ENCODE measurements at places on chromosomes 5 and 9. TPM values are rescaled to one million over a fixed set of nuclear protein-coding genes. Genes with fewer than 3 reads are reported as not detected.
A peak's percentile ranks its signal among the peaks of the same experiment; 100 is the strongest.

DNA sequence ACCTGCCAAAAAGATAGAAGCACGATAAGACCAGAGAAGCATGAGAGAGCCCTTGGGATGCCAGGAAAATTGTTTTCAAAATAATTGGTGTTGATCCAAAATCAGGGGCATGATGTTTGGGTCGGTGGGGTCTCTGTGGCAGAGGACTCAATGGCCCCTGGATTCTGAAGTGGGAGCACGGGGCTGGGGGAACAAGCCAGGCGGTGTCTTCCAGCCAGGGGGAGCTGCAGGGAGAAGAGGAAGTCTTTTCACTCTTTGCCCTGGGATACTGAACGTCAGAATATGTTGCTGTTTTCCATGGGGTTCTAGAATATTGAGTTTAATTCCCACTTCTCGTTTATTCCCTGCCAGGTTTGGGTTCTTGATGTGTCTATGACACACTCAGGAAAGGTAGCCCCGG lies 20.4 kb downstream of the TSPAN17 start:
- no peak for DNase-seq

DNA sequence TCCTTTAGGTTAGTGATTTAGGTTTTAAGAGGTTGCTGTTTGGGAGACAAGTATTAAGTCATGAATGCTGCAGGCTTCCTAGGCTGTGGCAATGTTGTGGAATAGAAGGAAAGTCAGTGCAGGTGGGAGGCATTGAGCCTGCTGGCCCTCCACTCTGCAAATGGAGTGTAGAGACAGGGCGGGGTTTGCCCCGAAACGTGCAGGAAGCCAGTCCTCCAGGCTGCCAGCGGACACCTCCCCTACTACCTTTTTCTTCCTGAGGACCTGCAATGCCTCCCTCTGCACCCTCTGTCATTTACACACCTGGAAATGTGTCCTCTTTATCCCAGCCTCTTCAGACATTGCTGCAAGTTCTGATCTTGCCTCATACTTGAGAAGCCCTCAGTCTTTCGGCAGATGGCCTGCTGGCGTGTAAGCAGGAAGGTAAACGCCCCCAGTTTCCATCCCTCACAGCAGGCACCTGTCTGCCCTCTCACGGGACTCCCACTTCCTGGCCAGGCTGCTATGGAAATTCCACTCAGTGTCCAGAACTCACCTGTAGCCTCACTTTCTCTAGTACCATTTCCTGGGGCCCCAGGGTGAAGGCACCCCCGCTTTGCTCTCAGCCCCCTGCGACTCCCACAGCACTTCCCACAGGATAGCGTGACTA lies 81.6 kb upstream of the BOD1 start:
- no peak for DNase-seq

GRCh38 chr5:90747693-90748092 lies 189.1 kb downstream of the ADGRV1 start:
- DNase-seq, result no peak

GRCh38 chr5:116864157-116864837 lies 289.7 kb upstream of the SEMA6A start:
- no peak for DNase-seq

- no peak for DNase-seq
Observed at GRCh38 chr5:65651144-65651543, 26.3 kb downstream of the SHLD3 start.

- no peak for DNase-seq
Observed at GRCh38 chr5:177388521-177389052, 4.4 kb downstream of the SLC34A1 start.

DNA sequence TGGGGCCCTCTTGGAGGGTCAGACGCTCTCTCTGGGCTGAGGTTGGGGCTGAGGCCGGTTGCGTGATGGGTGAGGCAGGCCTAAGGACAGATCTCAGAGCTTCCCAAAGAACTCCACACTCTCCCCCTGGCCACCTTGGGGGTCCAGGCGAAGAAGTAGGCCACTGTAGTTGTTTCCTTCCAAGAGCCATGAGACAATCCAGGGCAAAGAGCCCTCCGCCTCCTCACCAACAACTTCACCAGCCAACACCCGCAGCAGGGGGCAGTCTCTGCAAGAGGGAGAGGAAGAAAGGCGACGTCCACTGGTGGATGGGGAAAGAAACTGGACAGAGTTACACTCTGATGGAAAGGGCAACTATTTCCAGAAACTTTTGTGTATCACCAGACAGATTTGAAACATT lies 10.7 kb downstream of the SLC35A4 start:
- no peak for DNase-seq

GRCh38 chr9:69324549-69325401 lies at the start of gene ENTREP1:
Gene ENTREP1, plus strand, starts transcription at chr9:69325215. Its CDS starts 95 bp downstream, at chr9:69325310.
- DNase-seq, result no peak

DNA sequence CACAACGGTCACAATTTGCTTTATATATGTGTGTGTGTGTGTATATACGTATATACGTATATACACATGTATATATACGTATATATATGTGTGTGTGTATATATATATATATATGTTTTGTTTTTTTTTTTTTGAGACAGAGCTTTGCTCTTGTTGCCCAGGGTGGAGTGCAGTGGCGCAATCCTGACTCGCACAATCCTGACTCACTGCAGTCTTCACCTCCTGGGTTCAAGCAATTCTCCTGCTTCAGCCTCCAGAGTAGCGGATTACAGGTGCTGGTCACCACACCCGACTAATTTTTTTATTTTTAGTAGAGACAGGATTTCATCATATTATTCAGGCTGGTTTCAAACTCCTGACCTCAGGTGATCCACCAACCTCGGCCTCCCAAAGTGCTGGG lies 3.1 kb downstream of the RNF38 start:
- no peak for DNase-seq

- DNase-seq, result no peak
Observed at GRCh38 chr5:135149956-135150723, 116.1 kb upstream of the PITX1 start.

DNA sequence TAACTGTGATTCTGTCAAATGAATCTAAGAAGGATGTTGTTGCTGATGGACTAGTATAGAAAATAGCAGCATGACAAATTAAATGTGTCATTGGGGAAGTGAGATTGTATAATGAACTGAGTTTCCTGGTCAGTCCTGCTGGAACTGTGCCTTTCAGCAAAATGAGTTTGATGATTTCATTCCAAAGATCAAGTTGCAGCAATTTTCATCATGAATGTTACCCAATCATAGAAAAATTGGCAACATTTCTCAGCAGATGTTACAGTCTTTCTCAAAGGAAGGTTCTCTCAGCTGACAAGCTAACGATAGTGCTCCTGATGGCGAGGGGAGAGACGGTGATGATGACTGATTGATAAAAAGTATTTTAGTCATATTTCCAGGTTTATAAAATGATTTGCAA lies 10.7 kb downstream of the PCDHAC2 start:
- DNase-seq, result no peak

DNA sequence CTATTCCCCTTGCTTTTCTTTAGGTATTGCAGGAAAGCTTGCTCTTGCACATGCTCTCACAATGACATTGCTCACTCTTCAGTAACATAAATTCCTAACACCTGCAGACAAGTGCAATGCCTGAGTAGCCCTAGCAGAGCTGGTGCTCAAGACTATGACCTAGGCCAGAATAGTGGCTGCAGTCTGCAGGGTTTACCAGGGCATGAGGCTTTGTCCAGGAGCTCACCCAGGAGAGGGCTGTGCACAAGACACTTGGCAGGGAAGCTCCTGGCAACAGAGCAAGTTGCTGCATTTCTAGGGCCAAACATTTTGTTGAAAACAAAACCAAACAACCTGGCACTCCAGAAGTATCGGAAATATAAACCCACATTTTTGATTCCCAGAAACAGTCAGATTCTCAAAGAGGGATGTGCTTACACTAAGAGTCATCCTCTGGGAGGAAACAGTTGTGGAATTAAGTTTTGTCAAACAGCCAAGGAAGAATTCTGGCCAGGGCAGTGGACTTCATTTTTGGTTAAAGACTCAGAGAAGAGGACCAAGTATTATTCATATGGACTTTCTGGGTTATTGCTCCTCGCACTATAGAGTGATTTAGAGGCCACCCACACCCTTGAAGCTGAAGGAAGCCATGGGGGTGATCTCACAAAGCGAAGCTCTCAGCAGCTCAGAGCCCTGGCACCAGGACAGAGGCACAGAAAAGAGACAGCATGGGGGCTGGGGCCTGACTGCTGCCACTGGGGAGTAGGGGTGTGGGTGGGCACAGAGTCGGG lies 44.9 kb downstream of the MACROH2A1 start:
- DNase-seq, result peak; percentile 49

- DNase-seq, result no peak
Observed at GRCh38 chr5:65382582-65382981, 99.1 kb downstream of the ADAMTS6 start.

GRCh38 chr5:148909766-148910165 lies 83.4 kb downstream of the ADRB2 start:
- no peak for DNase-seq

The SLC24A2 gene
- 0.42 TPM for total RNA-seq

The IFNE gene
- 1.3 TPM for total RNA-seq
